ENCODE measurements at places on chromosomes 12 and 14. TPM values are rescaled to one million over a fixed set of nuclear protein-coding genes. Genes with fewer than 3 reads are reported as not detected.

Gene CISTR
- total RNA-seq: not detected

Gene HOXC10
- total RNA-seq: not detected

Gene BCL2L14
- total RNA-seq: 57.6 TPM

GRCh38 chr14:54411371-54411770 is 14.6 kb downstream of the CDKN3 start:
- no peak for DNase-seq

GRCh38 chr14:91267965-91268437 is 23.5 kb upstream of the GPR68 start:
- no peak for DNase-seq

GRCh38 chr12:112796067-112796466 is 4.5 kb downstream of the RPH3A start:
- no peak for DNase-seq

- no peak for DNase-seq
Observed at GRCh38 chr14:92223025-92223424, 99.9 kb upstream of the SLC24A4 start.

DNA sequence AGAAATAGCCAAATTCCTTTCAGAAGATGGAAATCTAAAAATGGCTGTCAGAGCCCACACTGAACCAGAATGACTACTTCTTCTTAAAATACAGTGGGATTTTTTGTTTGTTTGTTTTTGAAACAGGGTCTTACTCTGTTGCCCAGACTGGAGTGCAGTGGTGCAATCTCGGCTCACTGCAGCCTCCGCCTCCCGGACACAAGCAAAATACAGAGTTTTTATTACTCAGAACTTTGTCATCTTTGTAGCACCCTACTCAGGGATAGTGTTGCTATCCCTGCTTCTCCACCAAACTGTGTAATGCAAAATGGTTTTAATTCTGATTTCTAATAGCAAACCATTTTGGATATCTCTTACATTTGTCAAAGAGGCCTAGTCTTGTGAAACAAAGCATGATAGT is 16.4 kb downstream of the ZNF410 start:
- no peak for DNase-seq

DNA sequence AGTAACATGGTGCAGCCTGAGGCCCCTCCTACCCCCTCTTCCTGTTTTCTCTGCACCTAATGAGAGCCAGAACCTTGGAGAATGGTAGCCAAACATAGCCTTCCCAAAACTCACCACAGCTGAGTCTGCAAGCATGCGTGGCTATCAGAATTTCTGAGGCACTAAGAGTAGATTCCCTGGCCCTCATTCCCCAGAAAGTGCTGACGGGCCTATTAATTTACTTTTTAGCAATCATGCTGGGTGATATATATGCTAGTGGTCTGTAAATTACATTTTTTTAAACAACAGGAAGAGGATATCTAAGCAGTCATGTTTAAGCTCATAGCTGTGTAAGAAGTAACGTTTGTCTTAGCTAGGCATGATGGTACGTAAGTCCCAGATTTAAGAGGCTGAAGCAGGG is 30.4 kb downstream of the KANSL2 start:
- DNase-seq: no peak

DNA sequence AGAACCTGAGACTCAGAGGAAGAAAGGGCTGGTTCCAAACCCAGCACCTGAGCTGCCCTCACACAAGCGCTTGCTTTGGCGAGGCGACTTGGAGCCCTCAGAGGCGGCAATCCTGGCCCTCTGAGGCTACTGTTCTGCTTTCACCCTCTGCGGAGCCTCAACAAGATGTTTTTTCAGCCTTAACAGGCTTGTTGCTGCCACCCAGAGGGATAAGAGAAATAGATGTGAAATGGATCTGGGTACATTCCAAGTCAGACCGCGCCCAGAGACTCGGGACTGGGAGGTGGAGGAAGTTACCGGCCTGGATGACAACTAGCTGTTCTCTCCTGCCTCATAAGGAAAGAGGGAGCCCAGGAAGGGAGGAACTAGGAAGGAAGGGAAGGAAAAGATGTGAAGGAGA is 89.6 kb downstream of the TTC7B start:
- DNase-seq: peak; percentile 74

- no peak for DNase-seq
Observed at GRCh38 chr14:62734831-62735230, 310.4 kb downstream of the KCNH5 start.

GRCh38 chr12:24222968-24223367 is 273.5 kb upstream of the SOX5 start:
- DNase-seq: no peak

DNA sequence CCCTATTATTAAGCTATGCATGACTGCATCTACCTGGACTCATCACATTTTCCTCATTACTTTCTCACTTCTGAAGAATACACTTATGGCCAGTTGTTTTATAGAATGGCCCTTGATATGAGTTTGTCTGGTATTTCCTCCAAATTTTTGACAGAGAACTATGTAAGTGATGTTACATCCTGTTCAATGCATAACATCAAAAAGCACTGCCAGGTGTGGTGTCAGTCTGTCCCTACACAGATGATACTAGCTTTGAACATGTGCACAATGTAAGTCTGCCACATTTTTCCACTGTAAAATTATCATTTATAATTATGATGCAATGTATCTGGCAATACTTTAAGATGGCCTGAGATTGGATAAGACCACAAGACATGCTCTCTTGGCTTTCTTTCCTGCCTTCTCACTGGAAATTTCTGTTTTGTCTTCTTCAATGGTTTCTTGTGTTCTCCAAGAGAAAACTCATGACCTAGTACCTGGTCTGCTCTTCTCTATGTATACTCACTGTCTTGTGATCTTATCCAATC is 28.3 kb downstream of the HEATR5A start:
- no peak for DNase-seq

DNA sequence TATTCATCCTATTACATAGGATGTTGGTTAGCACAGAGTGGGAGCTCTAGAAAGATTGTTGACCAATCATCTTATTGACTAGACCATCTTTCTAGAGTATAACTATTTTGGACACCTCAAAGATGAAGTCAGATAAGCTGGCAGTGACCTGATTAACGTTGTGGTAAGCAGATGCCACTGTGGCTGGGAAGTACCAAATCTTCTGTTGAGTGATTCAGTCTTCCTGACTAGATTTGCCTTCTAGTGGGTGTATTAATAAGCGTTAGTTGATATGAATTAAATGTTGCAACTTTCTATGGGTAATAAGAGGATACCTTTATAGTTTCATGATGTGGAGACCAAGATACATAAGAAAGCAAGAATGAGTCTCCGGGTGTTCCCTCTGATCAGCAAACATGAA is 51.2 kb upstream of the HELB start:
- no peak for DNase-seq
